NCI-H2107 (cell line): ENCODE measurements at places on chromosomes 1 and 21.
A peak's percentile ranks its signal among the peaks of the same experiment; 100 is the strongest.

DNA sequence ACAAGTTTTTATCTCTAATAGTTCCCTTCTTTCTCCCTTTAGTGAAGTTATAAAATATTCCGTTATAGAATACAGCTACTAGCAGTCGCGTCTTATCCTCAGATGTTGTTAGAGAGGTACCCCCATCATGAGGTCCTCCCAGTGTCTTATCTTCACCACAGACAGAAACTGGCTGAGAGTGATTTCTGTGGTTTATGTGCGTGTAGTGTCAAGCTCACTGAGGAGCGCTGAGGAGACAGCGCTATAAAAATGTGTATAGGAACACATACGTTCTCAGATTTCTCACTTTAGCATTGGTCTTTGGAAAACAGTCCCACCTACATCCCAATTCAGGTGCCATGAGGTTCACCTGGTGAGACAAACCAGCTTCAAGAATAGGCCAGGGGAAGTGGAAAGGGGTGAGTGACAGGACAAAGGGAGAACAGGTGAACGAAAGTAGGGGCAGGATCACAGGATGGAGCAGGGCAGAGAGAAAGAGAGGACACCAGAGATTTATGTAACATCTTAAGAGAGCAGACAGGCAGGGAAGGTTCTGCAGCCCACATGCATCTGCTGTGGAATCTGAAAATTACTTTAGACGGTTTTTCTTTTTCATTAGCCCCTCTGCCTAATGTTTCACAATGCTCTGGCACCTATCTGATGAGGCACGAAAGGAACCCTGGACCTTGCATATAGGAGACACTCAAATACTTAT is 2.7 kb upstream of the PLEKHO1 start:
- no peak for DNase-seq

- no peak for DNase-seq
Measured at GRCh38 chr21:45401054-45401518, 3.9 kb upstream of the COL18A1 start.

DNA sequence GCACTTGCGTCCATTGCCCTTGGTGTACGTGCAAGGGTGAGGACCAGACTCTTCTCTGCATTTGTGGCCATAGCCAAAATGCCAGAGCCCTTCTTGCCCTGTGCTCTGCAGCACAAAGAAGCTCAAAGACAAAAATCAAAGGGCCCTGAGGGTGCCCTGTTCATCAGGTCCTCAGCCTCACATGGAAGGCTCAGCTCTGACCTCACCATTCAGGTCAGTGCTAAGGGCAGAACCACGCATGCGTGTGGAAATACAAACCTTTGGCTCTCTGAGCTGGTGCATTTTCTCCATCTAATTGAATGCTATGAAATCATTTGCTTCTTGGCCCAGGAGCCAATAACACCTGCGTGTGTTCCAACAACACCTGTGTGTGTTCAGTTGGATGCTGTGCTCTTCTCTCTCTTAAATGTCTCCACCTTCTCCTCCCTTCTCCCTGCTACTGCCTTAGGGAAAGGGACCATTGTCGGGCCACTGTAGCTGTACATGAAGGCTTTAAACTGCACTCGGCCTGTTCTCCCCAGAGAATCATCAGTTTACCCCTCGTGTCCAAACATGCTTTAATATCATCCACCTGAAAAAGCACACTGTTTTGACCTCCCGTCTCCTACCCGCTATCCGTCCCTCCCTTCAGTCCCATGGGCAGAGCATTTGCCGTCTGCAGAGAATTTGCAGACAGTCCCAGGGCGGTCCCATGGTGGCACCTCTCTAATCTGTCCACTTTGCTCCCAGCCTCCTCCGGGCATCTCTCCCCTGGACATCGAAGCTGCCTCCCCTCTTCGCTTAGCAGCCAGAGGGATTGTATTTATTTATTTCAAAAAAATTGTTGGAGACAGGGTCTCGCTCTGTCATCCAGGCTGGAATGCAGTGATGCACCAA is 60.6 kb downstream of the EVA1C start:
- DNase-seq, result no peak

DNA sequence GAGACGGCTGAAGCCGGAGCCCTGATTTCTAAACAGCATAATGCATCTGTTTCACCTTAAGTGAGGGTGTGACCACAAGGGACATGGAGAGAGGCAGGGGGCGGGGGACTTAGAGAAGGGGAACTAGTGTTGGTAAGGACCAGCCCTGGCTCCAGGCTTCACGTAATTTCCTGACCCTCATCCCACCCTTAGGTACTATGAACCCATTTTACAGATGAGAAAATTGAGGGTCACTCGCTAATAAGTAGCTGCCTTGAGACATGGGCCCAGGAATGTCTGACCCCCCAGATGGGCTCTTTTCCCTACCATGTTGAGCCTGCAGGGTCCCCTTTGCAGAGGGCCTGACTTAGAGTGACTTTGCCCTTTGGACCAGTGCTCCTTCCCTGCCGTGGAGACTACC is 4.7 kb downstream of the EPHA8 start:
- no peak for DNase-seq

DNA sequence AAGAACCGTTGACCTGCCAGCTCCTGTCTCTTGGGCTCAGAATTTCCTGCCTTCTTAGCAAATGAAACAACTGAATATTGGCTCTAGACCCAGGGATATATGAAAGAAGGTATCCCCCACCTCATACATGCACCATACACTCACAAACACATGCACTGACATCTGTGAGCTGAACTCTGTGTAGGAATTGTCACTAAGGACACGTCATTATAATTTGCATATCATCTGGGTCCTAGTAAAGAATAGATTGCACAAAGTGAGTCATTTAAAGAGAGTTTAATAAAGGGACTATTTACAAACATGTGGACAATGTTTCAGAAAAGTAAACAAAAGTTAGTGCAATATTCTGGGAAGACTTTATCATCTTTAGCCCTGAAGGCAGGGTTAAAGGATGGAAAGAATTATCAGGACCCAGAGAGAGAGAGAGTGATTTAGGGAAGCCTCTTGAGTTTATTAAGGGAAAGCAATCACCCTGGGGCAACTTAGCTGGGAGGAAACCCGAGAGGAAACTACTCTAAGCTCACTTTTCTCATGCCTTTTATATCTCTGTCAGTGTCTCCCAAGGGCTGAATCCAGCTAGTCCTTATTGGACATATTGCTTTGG is 74.1 kb upstream of the PLA2G4A start:
- no peak for DNase-seq

DNA sequence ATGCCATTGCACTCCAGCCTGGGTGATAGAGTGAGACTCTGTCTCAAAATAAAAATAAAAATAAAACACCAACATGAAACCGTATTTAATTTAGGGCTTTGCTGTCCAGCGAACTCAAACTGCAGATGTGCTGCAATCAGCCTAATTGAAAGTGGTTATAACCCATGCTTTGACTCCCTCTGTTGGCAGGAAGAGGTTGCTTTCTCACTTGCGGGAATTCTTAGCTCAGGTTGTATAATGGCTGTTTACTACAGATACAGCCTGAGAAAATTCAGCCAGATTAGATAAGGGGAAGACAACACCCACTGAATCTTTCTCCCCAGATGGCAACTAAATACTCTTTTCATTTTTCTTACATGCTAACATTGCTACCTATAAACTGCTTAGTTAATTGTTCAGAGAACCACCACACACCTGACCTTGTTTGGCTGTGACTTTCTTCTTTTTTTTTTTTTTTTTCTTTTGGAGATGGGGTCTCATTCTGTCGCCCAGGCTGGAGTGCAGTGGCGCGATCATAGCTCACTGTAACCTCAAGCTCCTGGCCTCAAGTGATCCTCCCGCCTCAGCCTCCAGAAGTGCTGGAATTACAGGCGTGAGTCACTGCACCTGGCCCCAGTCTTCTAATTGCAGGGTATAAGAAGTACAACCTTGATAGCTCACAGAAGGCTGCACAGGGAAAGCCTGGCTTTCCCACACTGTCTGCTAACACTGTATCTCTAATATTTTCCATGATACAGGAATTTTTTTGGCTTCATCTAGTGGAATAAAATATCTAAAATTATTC is 34.6 kb downstream of the DNTTIP2 start:
- DNase-seq, result peak; percentile 61

DNA sequence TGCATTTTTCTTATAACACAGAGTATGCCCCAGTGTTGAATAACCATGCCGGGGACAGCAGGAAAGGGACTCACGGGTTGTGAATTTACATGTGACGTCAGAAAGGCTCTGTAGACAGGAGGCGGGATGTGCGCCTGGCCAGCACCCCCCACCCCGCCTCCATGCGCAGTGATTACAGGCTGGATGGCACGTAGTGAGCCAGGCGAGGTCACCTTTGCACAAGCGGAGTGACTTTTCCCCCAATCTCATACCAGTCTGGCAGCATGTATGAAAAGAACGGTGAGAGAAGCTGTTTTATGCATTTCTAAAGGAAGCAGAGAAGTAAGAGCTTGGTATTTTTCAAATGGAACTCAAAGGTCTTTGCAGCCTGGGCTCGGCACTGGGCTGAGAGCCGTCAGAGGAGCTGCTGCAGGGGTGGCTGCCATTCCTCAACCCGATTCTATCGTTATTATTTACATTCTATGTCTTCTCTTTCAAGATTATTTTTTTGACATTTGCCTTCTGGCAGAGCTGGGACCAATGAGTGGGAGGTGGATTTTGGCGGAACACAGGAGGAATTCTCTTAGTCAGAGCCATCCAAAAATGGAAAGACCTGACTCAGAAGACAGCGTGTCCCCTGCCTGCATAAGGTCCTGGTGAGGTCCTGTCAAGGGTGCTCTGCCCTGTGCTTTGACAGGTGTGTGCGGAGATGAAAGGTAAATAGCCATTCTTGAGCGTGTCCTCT is 115.6 kb upstream of the SLC45A1 start:
- no peak for DNase-seq

DNA sequence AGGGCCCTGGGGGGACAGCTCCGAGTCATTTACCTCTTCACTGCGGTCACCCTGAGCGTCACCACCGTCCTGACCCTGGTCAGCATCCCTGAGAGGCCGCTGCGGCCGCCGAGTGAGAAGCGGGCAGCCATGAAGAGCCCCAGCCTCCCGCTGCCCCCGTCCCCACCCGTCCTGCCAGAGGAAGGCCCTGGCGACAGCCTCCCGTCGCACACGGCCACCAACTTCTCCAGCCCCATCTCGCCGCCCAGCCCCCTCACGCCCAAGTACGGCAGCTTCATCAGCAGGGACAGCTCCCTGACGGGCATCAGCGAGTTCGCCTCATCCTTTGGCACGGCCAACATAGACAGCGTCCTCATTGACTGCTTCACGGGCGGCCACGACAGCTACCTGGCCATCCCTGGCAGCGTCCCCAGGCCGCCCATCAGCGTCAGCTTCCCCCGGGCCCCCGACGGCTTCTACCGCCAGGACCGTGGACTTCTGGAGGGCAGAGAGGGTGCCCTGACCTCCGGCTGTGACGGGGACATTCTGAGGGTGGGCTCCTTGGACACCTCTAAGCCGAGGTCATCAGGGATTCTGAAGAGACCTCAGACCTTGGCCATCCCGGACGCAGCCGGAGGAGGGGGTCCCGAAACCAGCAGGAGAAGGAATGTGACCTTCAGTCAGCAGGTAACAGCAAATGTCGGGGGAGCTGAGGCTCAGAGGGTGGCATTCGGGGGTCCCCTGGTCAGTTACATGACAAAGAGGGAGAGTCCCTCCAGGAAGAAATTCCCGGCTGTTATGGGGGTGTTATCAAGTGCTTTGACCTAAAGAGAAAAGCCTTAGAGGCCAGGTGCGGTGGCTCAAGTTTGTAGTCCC is 12.6 kb downstream of the SLC45A1 start:
- DNase-seq, result no peak

GRCh38 chr1:94067196-94067595 is 53.8 kb downstream of the ABCA4 start:
- DNase-seq, result no peak

GRCh38 chr1:168285521-168285790 is 4.8 kb downstream of the TBX19 start:
- no peak for DNase-seq

GRCh38 chr1:196078691-196079090 is 529.5 kb downstream of the KCNT2 start:
- no peak for DNase-seq

DNA sequence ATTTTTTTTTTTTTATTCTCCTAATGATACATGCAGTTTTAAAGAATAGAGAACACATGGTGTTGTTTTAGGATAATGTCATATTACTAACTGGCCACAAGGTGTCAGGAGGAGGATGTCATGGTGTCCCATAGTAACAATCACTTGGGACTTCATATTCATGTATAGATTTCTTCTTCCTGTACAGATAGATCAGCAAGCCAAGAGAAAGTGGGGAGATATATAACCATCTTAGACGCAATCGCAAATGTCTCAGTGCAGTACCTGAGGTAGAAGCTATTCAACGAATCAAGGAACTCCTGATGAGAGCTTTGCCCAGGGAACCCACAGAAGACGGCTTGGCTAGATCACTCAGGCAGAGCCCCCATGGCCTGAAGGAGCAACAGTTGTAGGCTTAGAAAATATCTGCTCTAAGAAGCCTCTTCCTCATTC is 12.3 kb downstream of the OR2T11 start:
- DNase-seq, result peak; percentile 12

DNA sequence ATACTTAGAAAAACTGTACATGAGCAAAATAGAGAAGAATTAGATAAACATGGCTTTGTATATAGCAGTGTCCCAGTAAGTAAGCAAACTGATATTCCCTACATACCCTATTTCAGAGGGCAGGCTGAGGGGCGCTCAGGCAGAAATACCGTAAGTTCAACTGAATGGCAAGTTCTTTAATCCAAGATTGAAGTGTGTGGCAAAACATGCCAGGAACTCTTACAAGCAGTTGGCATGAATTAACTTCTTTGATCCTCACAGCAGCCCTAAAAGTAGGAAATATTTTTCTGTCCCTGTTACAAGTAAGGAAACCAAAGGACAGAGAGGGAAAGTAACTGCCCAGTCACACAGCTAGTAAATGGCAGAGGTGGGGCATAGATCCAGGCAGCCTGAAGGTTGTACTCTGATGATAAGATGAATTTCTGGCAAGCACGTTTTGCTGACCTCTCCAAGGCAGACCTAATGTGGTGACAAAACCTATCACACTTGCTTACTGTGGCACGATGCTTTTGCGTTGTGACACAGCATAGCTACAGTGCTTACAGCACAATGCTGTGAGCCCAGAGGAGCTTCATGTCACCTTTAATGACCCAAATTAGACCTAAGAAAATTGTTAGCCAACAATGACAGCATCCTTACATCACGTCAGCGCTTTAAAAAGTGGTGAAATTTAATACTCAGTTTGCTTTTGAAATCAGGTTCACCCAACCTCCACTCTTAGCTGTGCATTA is 35.0 kb upstream of the THEM4 start:
- no peak for DNase-seq

DNA sequence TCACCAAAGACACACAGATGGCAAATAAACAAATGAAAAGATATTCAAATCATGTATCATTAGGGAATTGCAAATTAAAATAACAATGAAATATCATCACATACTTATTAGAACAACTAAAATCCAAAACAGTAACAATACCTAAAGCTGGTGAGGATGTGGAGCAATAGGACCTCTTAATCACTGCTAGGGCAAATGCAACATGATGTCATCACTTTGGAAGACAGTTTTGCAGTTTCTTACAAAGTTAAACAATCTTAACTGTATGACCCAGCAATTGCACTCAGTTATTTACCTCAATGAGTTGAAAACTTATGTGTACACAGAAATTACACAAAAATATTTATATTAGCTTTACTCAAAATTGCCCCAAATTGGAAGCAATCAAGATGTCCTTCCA is 47.3 kb downstream of the SELENOF start:
- DNase-seq, result no peak
